HT-29 (cell line): ENCODE measurements at places on chromosomes 11 and 22. TPM values are rescaled to one million over a fixed set of nuclear protein-coding genes. Genes with fewer than 3 reads are reported as not detected.

Gene CECR2
- not detected in 2 replicates for total RNA-seq

Gene FOXR1
- total RNA-seq, result not detected in 2 replicates

- no peak for DNase-seq
These were observed 814.3 kb downstream of the METTL15 start for GRCh38 chr11:28922386-28922981.

DNA sequence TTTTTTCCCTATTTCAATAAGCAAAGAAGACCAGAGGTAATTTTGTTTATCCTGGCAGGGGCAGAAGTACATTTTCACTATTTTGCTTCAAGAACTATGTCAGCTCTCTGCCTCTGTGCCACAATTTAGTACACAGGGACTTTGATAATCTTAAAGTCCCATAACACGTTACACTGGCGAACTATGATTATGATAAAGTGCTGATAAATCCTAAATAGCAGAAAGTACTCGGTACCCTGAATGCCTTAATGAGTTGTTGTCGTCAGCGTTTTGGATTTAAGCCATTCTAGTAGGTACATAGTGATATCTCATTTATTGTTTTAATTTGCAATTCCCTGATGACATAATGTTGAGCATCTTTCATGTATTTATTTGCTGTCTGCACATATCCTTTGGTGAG is 16.6 kb upstream of the PHOX2A start:
- no peak for DNase-seq

Gene LARGE1
- 12.6 and 13.1 TPM in 2 replicates for total RNA-seq

DNA sequence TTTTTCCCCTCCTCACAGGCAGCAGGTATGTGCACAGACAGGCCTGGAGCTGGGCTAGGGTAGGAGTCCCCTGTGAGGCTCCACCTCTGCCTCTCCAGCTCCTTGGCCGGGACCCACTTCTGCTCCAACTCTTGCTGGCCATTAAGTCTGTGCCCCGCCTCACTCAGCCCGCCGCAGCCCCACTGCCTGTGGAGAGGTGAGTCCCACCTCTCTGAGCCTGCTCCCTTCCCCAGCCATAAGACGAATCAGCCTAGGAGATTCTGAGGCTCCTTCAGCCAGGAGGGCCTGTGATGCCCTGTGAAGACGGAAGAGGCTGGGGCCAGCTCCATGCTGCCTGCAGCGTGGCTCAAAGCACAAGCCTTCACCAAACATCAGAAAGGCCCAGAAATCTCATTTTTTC is 23.0 kb downstream of the TSKU start:
- no peak for DNase-seq

Gene MS4A3
- total RNA-seq, result not detected in 2 replicates

GRCh38 chr11:134071306-134071705 is 2.4 kb downstream of the JAM3 start:
- no peak for DNase-seq

Gene KMT5B
- total RNA-seq, result 26.5 and 27.2 TPM in 2 replicates

- no peak for DNase-seq
These were observed 5.4 kb upstream of the SYN3 start for GRCh38 chr22:33063611-33064010.

DNA sequence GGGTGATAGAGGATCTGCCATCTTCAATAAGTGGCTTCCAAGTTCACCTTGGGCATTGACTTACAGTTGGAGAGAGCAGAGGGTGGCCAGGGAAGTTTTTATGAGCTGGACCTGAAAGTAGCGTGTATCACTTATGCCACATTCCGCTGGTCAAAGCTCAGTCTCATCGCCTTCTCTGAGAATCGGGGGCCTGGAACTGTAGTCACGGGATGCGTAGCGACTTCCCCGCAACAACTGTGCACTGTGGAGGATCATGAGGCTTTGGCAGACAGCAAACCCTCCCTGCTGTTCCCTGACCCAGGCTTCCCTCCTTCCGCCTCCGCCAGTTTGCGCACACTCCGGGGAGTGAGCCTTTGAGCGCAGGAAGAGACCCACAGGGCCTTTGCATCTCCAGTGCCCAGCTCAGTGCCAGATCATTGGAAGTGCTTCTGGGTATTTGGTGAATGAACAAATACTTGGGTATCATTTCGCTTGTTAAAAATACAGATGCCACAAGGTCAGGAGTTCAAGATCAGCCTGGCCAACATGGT is 95.5 kb downstream of the CEP164 start:
- no peak for DNase-seq

DNA sequence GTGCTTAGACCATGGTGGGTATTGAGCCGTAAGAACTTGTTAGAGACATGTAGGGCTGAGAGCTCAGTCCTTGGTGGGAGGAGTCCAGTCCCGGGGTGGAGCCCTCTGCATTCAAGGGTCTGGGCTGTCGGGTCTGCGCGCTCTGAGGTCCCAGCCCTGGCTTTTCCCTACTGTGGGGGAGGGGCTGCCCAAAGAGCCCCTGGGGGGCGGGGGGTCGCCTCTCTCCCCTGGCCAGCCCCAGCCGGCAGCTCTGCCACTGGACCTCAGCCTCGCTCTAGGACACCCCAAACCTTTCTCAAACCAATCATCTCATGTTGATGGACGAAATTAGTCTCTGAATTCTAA is 1006.4 kb downstream of the BRD1 start:
- DNase-seq, result no peak

DNA sequence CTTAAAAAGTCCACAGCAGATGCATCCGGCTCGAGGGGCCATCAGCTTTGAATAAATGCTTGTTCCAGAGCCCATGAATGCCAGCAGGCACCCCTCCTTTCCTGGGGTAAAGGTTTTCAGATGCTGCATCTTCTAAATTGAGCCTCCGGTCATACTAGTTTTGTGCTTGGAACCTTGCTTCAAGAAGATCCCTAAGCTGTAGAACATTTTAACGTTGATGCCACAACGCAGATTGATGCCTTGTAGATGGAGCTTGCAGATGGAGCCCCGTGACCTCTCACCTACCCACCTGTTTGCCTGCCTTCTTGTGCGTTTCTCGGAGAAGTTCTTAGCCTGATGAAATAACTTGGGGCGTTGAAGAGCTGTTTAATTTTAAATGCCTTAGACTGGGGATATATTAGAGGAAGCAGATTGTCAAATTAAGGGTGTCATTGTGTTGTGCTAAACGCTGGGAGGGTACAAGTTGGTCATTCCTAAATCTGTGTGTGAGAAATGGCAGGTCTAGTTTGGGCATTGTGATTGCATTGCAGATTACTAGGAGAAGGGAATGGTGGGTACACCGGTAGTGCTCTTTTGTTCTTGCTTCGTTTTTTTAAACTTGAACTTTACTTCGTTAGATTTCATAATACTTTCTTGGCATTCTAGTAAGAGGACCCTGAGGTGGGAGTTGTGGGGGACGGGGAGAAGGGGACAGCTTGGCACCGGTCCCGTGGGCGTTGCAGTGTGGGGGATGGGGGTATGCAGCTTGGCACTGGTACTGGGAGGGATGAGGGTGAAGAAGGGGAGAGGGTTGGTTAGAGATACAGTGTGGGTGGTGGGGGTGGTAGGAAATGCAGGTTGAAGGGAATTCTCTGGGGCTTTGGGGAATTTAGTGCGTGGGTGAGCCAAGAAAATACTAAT is 1.9 kb downstream of the NEAT1 start:
- DNase-seq, result peak; percentile 81

Gene OR51S1
- total RNA-seq, result not detected in 2 replicates

- no peak for DNase-seq
These were observed 27.9 kb downstream of the TIMP3 start for GRCh38 chr22:32829451-32829851.

- DNase-seq, result no peak
These were observed 29.1 kb upstream of the PICALM start for GRCh38 chr11:86097980-86098379.

- DNase-seq, result no peak
These were observed 1.4 kb downstream of the SLC25A17 start for GRCh38 chr22:40817737-40818136.

GRCh38 chr11:5192738-5193137 is 7.7 kb downstream of the OR51V1 start:
- no peak for DNase-seq

- DNase-seq, result no peak
These were observed 13.1 kb downstream of the PPP6R2 start for GRCh38 chr22:50356186-50356585.

DNA sequence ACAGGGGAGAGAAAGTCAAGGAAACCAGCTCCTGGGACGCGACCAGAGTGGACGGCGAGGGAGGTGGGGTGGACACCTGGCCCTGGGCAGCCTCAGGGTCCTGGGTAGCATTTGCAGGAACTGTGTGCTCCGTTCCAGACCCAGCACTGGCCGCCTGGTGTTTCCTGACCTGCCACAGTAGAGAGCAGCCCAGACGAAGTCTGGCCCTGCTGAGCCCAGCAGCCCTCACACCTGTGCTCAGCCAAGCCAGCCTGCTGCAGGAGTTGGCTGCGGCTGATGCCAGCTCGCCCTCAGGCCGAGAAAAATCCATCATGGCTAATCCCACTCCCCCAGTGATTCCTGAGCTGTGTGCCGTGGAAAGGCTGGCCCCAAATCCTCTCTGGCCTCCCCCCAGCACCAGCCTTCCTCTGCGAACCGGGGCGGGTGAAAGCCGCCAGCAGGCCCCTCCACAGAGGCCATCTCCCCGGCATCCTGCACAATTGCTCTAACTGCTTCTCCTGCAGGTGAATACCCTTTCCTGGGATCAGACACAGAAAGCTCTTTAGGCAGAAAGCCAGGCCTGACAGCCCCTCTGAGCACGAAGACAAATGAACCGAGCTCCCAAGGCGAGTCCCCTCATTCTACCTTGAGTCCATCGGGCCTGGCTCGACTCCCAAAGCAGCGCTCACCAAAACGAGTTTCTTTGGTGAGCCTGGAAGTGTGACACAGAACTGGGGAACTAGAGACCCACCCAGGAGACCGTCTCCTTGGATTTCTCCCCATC is 88.6 kb downstream of the RTL6 start:
- no peak for DNase-seq

- no peak for DNase-seq
These were observed 59.9 kb upstream of the POU2AF1 start for GRCh38 chr11:111438846-111439520.

DNA sequence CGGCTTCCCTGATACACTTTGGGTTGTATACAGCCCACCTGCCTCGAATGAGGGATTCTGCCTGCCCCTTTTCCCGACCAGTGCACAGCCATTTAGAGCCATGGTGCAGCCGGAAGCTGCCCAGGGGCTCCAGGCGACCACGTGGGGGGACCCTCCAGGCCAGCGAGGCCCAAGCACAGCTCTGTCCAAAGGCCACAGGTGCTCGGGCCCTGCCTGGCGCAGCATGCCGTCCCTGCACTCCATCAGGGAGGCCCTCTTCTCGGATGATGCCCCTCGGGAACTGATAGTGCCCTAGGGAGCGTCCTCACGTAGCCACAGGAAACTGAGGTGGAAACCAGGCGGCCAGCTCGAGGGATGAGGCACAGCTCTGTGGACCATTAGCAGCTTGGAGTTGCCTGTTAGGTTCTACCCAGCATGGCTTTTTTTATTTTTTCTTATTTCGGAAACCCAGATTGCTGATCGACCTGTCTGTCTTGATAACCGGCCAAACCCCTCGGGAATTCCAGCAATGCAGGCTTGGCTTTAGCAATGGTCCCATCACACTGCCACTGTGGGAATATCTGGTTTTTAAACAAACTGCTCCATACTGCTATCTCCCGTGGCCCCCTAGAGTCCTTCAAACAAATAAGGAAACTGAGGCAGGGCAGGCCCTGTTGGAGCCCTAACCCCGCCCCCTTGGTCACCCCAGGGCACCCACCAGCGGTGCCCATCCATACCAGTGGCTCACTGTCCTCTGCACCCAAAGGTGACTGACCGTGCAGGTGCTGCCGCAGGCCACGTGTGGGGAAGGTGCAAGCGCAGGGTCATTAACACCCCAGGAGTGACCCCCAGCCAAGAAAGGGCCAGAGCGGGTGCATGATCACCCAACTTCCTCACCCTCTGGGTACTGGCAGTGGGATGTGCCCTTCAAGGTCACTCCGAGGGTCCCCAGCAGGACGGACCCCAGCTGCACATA is 8.0 kb downstream of the ANO1 start:
- DNase-seq, result no peak

- peak; percentile 6 for DNase-seq
These were observed 26.2 kb downstream of the MCM5 start for GRCh38 chr22:35425971-35426800.

DNA sequence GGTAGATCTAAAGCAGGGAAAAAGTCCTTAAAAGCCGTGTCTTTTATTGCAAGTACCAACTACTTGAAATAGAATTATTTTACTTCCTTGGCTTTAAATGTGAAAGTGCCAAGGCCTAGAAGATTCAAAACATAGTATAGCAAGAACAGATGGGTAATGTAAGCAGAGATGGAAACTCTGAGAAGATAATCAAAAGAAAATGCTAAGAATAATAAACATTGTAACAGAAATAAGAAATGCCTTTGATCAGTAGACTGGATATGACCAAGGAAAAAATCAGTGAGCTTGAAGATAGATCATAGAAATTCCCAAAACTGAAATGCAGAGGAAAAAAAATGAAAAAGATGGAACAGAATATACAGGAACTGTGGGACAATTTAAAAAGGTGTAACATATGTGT is 113.1 kb downstream of the BLID start:
- DNase-seq, result no peak

Gene FXYD6
- total RNA-seq, result not detected in 2 replicates

- no peak for DNase-seq
These were observed 524.5 kb downstream of the BRD1 start for GRCh38 chr22:49303061-49303735.

- DNase-seq, result peak; percentile 84
These were observed 7.8 kb upstream of the PYGM start for GRCh38 chr11:64767344-64768299.

DNA sequence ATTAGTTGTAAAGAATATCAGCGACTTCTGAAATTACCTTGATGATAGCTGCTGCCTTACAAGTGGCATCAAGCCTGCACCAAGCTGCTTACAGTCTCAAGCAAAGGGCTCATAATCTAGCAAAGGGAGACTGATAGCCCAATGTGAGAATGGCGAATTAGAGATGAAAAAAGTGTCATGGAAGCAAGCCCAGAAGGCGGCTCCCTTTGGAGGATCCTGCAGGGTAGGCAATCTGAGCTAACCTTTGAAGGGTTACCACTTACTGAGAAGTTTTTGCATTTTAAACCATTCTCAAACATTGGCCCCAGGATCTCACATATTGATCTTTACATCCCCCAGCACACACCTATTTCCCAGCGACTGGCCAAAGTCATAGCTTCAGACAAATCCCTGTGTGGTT is 18.5 kb downstream of the GAB2 start:
- no peak for DNase-seq

Gene VWA5A
- 0.18 and 0.81 TPM in 2 replicates for total RNA-seq

DNA sequence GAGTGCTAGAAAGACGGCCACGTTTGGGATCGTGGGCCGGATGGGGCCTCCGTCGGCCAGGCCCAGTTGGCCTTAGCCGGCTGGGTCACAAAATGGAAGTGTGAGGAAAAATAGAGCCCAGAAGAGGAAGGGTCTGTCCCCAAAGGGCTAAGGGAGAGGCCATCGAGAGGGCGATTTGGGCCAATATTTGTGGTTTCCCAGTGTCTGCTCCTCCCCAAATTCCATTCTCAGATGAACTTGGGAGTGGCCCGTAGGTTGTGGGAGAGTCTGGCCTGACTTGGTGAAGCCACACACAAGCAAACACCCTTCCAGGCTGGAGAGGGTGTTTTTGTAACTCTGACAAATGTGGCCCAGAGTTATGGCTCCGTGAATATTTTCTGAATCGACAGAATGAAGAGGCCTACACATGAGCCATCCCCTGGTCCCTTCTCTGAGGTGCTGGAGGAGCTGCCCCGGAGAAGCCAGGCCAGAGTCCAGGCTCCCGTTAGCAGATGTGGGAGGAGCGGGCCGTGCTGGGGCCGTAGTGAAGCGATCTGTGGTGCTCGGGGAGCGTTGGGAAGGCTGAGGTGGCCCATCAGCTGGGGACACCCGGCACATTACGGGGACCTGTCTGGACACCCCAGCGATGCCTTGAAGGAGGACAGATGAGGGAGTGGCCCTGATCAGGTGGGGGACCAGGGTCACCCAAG is 73.5 kb upstream of the PPARA start:
- no peak for DNase-seq
